MV-4-11 (cell line): ENCODE measurements at places on chromosomes 2 and 18.
A peak's percentile ranks its signal among the peaks of the same experiment; 100 is the strongest.

DNA sequence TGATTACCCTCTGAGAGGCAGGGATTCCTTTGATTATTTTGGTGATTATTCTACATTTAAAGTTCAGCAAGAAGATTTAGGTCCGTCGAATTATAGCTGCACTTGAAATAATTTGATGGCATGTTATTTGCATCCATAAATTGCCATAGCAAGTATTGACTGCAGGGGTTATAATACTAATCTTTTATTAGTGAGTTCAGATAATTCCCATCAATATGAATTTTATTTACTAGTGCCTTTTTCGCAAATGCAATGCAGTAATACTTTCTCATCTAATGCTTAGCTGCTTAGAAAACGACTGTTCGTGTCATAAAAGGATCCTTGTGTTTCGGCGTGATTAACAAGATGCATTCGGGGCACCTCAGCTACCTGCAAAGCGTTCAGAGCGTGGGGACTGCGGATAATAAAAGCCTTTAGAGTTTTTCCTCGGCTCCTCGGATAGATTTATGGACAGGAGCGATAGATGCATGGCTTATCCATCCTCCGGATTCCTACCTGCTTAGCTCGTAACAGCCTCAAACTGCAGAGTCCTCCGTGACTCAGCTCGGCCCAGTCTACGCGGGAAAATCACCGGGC is 2.5 kb upstream of the GBX2 start:
- DNase-seq = no peak

DNA sequence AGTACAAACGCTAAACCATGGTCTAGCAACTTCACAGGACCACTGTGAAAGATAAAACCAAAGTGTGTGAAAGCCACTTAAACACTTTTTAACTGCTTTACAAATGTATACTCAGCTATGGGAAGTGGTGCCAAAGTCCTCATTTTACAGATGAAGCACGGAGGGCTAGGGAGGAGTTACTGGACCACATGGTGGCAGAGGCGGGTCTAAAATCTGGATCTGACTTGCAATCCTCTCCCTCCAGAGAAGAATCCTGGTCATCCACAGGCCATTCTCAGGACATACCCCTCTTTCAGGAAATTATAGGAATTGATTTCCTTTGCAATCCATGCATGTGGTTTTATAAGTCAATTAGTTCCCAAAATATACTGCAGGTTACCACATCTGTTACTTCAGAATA is 84.6 kb upstream of the GYPC start:
- peak; percentile 1 for DNase-seq

- peak; percentile 37 for DNase-seq
These were observed 261.6 kb downstream of the ASXL3 start for GRCh38 chr18:33839452-33840211.

DNA sequence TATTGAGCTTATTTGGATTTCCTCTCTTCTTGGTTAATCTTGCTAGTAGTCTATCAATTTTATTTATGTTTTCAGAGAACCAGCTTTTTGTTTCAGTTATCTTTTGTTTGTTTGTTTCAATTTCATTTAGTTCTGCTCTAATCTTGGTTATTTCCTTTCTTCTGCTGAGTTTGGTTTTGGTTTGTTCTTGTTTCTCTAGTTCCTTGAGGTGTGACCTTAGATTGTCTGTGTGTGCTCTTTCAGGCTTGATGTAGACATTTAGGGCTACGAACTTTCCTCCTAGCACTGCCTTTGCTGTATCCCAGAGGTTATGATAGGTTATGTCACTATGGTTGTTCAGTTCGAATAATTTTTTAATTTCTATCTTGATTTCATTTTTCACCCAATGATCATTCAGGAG is 141.6 kb downstream of the ZNF236 start:
- no peak for DNase-seq

GRCh38 chr2:60880643-60881046 is 729 bp upstream of the REL start:
- no peak for DNase-seq

- no peak for DNase-seq
These were observed 376.6 kb downstream of the DSEL start for GRCh38 chr18:67139899-67140298.

DNA sequence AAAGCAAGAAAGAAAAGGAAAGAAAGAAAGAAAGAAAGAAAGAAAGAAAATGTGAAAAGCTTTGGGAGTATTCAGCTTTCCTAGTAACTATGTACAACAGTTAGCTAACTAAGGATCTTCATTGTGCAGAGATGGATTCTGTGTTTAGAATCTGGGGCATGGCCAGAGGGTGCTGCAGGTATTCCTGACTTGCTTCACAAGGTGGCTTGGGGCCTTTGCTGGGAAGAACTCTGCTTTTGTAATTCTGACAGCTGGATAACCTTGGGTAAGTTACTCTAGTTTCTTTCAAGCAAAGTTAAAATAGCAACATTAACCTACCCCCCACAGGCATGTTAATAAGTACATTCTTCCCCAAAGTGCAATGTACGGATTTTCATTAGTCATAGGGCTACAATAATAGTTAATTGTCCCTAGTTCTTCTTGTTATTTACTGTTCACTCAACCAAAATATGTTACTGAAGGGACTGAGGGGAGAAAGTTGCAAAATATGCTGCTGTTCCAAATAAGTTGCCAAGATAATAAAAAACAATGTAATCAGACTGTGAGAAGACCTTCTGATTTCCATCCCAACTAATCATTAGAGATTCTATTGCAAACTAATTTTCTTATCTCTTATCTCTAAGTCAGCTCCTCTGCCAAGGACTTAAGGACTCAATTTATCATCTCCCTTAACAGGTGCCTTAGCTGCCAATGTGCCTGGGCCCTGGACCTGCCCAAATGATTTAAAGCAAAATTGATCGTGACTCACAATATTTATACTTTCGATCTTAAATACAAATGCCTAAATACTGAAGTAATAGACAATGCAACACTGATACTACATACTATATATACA is 50.3 kb downstream of the SERPINB8 start:
- DNase-seq = no peak

DNA sequence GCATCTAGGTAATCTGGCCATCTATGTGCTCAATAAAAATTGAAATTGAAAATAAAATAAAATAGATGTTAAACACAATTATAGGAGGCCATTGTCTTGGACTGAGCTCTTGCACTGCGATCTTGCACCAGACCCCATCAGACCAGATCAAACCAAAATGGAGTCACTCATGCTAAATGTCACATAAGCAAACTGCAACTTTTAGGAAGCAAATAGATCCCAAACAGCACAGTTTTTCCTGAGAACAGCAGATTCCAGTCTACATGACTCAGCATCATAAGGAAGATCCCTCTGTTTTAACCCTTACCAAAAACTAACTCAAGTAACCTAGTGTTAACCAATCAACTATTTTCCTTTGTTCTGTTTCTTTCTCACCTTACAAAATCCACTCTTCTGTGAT is 57.7 kb upstream of the LRP1B start:
- no peak for DNase-seq

DNA sequence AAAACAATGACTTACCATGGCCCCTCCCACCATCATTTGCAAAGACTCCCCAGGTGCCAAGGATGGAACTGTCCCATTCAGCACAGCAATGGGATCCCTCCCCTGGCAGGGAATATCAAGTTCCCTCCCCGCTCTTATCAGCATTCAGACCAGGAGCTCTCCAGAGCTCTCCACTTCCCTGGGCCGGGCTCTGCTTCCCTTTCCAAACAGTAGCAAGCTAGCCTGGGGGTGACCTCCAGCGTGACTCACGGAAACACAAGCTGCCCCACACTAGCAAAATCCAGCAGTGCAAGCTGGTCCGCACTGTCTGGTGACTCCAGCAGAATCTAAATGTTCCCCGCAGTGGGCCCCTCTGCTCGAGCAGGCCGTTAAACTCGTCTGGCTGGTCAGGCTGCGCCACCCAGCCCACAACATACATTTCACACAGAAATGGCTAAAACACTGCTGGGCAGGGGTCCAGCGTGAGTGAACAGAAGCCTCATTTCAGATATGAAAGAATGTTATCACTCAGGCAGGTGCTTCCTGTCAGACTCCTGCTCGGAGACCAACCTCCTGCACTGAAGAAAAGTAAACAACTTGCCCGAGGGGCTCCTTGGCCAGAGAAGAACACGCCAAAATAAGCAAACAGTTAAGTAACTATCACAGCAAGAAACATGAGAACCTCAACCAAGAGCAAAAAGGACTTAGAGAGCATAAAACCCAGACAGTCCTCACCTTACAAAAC is 33.9 kb downstream of the STAT1 start:
- DNase-seq = no peak

- no peak for DNase-seq
These were observed 172.0 kb upstream of the ALKAL2 start for GRCh38 chr2:459931-460330.

- no peak for DNase-seq
These were observed 216.1 kb upstream of the RAB6C start for GRCh38 chr2:129763190-129763846.

DNA sequence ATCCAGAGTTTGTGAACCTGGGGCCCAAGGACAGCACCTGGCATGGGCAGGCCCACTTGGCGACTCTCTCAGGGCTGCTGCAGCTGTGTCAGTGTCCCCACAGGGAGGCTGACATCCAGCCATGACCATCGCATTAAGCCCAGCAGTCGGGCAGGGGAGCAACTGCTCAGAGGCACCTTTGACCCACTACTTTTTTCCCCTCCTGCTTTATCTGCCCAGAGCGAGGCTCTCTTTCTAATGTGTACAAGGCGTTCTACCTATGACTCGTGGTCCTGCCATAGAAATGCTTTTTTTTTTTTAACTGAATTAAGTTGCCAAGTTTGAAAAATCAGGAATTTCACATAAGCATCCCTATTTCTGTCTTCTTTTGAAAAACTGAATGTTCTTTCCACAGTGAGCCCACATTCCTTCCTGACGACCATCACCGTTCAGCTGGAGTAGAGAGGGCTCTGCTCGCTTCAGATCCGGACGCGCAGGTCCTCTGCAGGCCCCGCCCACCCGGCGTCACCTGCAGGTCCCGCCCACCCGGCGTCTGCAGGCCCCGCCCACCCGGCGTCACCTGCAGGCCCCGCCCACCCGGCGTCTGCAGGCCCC is 403 bp upstream of the CLUL1 start:
- no peak for DNase-seq

DNA sequence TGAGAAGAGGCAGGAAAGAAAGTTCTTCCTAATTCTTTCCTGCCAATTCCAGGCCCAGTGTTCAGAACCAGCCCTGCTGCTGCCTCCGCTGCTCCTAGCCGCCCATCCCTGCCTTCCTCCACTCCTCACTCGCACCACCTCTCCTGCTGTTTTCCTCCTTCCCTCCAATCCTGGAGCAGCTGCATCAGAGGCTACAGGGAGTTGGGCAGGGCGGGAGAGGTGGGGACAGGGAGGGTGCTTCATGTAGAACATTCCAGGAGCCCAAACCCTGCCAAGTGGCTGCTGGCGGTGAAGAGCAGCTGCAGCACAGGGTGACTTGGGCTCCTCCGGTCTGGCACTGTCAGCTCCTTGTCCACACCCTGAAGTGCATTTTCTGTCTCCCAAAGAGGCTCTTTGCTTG is 176.3 kb downstream of the TNS1 start:
- no peak for DNase-seq

- no peak for DNase-seq
These were observed 383.9 kb downstream of the ARHGAP15 start for GRCh38 chr2:143513081-143513480.

- no peak for DNase-seq
These were observed 128.8 kb downstream of the ZNF521 start for GRCh38 chr18:25223211-25223610.

- DNase-seq = no peak
These were observed 161.0 kb downstream of the IRS1 start for GRCh38 chr2:226638576-226638975.

GRCh38 chr18:32010124-32010721 is 8.4 kb upstream of the RNF125 start:
- no peak for DNase-seq

DNA sequence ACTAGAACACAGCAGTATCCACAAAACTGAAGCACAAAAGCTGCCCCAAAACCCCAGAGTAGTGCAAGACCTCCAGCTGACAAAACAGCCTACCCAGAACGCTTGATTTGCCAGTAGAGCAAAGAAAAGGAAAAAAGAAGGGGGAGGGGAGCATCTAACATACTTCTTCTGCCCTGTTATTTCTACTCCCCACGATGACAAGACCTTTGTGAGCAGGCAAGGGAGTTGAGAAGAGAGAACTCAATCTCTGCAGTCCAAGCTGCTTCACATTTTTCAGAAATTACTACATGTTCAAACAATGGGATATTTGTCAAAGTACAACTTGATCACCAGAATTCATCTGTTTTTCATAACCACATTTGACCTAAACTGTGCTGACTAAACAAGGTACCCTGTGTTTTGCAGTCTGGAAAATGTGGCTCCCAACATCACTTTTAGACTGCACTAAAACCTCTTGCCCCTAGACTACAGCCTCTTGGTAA is 286.7 kb downstream of the EXOC6B start:
- DNase-seq = no peak

GRCh38 chr2:19786408-19787058 is 115.2 kb downstream of the TTC32 start:
- DNase-seq = peak; percentile 63

DNA sequence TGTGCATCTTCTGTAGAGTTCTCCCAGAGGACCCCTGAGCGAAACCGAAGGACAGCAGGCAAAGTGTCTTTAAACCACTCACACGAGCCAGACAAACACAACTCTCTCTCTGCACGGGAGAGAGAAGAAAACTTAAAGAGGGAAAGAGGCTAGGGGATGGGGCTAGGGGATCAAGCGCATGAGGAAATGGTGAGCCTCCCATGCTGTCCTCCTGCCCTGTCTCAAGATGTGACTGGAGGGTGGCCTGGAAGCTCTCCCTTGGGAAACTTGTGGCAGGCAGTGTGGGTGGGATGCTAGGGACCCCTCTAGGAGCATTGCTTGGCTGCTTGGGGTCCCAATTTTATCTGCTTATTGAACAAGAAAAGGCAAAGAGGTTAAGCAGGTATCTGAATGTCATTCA is 44.5 kb downstream of the CYP26B1 start:
- no peak for DNase-seq

- no peak for DNase-seq
These were observed 87.1 kb upstream of the KCTD1 start for GRCh38 chr18:26635466-26635865.

- DNase-seq = no peak
These were observed 618 bp upstream of the LYPD1 start for GRCh38 chr2:132670496-132671150.

DNA sequence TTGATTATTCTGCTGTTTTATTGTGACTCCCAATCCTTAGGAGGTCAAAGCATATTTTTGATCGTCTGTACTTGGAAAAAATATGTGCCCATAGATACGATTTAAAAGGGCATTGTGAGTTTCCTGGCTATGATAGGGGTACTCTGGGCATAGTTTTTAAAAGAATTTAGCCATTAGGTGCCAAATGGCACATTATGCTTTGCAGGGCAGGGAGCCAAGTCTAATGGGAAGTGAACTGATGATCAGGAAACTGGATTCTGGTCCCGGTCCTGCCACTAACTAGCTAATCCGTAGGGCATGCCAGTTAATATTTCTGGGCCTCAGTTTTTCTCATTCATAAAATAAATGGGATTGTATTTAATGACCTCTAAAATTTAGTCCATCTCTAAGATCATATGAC is 189.3 kb downstream of the LTBP1 start:
- no peak for DNase-seq

GRCh38 chr2:193463011-193463410 is 1268.3 kb upstream of the TMEFF2 start:
- no peak for DNase-seq
